ENCODE measurements at places on chromosomes 1 and 21. TPM values are rescaled to one million over a fixed set of nuclear protein-coding genes. Genes with fewer than 3 reads are reported as not detected.

Gene AK5
- total RNA-seq = 6.0 TPM

Gene FAAH
- total RNA-seq = 12.6 TPM

Gene LHX4
- total RNA-seq = 0.04 TPM

Gene ALPL
- total RNA-seq = 1.2 TPM

Gene HUNK
- 4.8 TPM for total RNA-seq

Gene DNM3
- total RNA-seq = 7.0 TPM

Gene CACYBP
- 75.8 TPM for total RNA-seq

Gene S100B
- total RNA-seq = 20.0 TPM

Gene LAMC2
- total RNA-seq = 0.71 TPM

Gene SPTA1
- total RNA-seq = 1.2 TPM

Gene SPRR2A
- total RNA-seq = not detected

Gene IFI44
- total RNA-seq = 10.4 TPM

Gene MCM3AP
- total RNA-seq = 45.4 TPM

Gene STXBP3
- 28.8 TPM for total RNA-seq

Gene AADACL3
- not detected for total RNA-seq

Gene CYP4B1
- total RNA-seq = not detected

Gene FCMR
- 0.58 TPM for total RNA-seq

Gene NEK2
- total RNA-seq = 6.0 TPM

Gene CD1E
- total RNA-seq = 0.18 TPM

Gene LIN28A
- total RNA-seq = not detected

Gene AK2
- total RNA-seq = 123 TPM

Gene LCE2B
- total RNA-seq = not detected

Gene PTAFR
- total RNA-seq = 1.6 TPM

Gene DRAXIN
- total RNA-seq = 0.27 TPM

Gene HSD11B1
- 0.18 TPM for total RNA-seq

Gene TNFRSF18
- 2.7 TPM for total RNA-seq

Gene GOLPH3L
- 9.3 TPM for total RNA-seq

Gene CLDN14
- 4.1 TPM for total RNA-seq

Gene SERINC2
- 4.0 TPM for total RNA-seq

Gene SHC1
- 69.9 TPM for total RNA-seq

Gene AHCYL1
- total RNA-seq = 20.6 TPM

Gene TPM3
- total RNA-seq = 281 TPM

Gene NID1
- total RNA-seq = 92.3 TPM

Gene TRIM67
- 0.04 TPM for total RNA-seq

Gene GJA4
- 31.4 TPM for total RNA-seq

Gene RCSD1
- total RNA-seq = 40.8 TPM

Gene CA6
- total RNA-seq = not detected

Gene FAM3B
- total RNA-seq = 0.27 TPM

Gene KCNK2
- 3.7 TPM for total RNA-seq

Gene CD34
- total RNA-seq = 62.2 TPM

Gene SHISAL2A
- total RNA-seq = 1.8 TPM

Gene TBX15
- total RNA-seq = 41.4 TPM
